ENCODE measurements at places on chromosomes 3 and 15.

GRCh38 chr3:15967577-15967976 lies 169.8 kb upstream of the ANKRD28 start:
- DNase-seq: no peak

DNA sequence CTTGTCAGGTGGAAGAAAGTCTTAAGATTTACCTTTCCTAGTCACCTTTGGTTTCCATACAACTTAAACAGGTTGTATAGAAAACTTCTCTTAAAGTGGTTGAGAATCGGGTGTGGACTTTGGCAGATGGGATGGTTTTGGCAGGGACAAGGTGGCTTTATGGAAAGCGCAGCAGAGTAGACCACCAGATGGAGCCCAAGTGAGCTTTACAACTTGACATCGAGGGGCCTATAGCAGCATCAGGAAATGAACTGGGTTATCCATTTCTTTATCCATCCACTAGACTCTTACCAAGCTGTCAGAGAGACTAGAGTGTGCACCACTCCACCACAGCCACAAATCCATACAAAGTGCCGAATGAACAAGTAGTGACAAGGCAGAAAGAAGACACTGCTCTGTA lies 85.3 kb upstream of the MBNL1 start:
- DNase-seq: peak; percentile 44

DNA sequence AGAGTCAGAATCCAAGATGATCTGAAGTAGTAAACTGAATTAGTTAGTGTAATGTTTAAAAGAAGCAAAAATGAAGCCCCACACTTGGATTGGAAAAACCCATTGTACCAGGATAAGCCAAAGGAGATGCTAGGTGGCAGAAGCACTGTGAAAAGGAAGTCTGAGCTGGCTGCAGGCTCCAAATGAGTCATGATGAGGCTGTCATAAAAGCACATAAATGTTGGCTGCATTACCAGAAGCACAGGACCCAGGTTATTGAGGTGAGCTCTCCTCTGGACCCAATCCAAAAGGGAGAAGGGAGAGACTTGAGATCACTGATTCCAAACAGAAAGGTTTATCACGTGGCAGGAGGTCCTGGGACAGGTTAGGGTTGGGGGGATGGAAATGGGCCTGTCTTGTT lies 3.2 kb upstream of the ACAN start:
- DNase-seq: no peak

- no peak for DNase-seq
Observed at GRCh38 chr3:105512061-105512460, 145.4 kb downstream of the ALCAM start.

DNA sequence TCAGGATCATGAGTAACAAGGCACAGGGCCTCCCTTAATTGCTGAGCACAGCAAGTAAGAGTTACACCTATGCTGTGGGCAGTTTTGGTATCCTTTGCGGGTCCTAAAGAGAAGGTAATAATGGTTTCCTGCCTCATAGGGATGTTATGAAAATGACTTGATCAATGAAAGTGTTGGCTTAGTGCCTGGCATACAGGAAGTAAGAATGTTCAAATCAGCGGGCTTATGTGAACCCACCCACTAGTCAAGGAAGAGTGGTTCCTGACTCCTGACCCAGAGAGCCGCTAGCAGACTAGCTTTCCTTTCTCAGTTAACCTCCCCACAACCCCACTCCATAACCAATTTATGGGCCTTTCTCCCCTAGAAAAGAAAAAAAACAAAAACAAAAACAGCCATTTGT lies 5.2 kb upstream of the ADAMTS9 start:
- DNase-seq: peak; percentile 19

GRCh38 chr15:99509686-99510461 lies 55.9 kb upstream of the MEF2A start:
- no peak for DNase-seq

GRCh38 chr3:113153499-113154107 lies 57.8 kb upstream of the BOC start:
- DNase-seq: no peak

GRCh38 chr15:89230277-89230676 lies 8.9 kb upstream of the RLBP1 start:
- no peak for DNase-seq

DNA sequence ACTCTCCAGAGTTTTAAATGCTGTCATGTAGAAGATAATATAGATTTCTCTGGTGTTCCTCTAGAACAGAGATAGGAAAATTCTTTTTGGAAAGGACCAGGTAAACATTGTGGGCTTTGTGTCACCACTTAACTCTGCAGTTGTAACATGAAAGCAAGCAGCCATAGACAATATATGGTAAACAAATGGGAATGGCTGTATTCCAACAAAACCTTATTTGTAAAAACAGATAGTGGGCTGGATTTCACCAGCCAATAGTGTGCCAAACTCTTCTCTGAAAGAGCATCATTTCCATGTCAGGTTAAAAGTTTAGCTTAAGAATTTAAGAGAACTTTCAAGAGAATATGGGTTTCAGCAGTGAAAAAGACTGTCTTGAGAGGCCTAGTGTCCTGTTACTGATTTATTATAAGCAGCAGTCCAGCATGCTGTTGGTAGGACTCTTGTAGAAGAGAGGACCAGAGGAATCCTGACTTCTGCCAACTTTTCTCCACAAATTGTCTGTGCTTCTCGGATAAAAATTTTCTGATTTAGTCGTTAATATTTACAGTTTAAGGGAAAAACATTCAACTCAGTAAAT lies 107.7 kb downstream of the TCF12 start:
- DNase-seq: no peak

GRCh38 chr3:25281732-25282126 lies 146.3 kb upstream of the RARB start:
- DNase-seq: no peak

- no peak for DNase-seq
Observed at GRCh38 chr15:81534124-81534523, 160.1 kb upstream of the TMC3 start.

DNA sequence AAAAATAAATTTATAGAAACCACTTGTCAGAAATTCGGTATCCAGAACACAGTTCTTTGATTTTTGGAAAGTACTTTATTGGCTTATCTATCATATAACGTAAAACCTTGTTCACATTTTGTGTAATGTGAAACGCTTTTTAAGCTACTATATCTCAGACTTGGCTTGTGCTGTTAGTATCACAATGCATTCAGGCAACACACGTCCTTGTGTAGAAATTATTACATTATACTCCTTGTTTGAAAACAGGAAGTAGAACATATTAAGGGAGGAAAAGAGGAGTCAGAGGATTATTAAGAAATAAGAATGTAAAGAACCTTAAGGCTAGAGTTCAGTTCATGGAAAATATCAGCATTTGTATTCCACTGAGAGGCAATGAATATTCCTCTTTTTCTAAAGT lies 1.6 kb downstream of the DNAJC13 start:
- no peak for DNase-seq

DNA sequence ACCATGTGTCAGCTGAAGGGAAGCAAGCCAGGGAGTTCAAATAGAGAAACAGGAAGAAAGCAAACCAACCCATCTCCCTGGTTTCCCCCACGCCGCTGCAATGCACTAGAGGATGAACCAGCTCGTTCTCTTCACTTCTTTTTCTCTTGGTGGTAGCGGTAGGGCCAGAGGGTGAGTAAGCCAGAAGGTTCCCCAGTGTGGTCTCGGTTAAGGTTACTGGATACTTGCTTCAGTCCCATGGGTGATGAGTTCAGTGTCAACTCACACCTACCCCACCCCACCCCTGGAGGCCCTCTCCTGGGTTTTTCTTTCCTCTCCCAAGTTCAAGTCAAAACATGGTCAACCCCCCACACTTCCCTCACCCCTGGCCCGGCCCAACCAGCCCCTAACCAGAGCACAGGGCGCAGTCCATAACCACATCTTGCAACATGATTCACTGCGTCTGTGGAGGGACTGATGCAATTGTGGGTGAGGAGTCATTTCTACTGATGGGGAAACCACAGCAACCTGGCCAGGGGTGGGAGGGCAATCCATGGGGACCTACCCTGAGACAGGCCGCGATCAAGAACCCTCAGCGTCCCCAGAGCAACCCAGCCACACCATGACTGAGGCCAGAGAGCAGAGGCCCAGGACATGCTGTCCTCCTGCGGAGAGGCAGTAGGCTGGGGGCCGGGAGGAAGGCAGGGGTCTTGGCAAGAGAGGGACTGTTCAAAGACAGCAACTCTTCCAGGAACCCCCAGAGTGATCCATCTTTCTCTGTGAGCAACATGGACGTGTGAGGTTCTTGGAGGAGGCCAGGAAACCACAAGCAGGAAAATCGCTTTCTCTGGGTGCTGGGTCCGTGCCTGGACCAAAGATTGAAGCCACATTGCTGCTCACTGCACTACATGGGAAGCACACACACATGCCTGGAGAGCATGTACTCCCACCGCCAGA lies 276.6 kb downstream of the UACA start:
- no peak for DNase-seq

DNA sequence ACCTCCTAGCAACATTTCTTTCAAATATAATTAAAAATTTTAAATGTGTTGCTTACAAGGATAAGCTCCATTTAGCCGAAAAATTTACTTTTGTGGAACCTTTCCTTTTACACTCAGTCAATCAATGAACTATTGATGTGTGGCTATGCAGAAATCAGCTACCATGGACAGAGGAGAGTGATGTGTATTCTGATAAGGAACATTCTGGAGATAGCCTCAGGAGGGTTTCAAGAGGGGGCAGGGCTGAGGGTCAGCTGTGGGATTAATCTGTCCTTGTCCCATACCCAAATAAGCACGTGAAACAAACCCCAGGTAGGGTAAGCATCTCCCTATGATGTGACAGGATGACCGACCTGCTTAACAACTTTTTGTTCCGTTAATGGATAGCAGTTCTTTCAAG lies 192.6 kb upstream of the PROK2 start:
- DNase-seq: no peak

- no peak for DNase-seq
Observed at GRCh38 chr15:60004009-60004845, at the start of gene FOXB1. Gene FOXB1 (plus strand): TSS chr15:60004311. CDS start chr15:60004964, 653 bp downstream.

DNA sequence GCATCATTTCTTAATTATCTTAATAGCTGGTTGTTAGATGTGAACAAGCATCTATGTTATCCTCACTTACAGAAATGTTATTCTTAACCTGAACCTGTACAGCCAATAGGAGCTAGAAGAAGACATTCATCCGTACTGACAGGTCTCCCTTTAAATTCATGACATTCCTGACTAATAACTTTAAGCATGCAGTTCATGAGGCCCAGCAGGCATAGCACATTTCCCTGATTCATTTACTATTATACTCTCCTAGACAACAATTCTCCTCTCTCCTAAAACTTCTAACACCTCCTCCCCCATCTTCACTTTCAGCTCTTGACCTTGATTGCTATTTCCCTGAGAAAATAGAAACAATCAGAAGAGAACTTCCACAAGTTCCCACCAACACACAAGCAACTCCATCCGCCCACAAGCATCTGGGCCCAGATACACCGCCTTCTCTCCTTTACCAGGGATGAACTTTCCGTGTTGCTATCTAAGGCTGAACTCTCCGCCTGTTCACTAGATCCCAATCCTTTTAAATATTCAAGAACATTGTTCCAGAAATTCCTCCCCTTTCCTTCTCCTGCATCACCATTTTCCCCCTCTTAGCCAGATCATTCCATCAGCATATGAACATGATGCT lies 62.9 kb upstream of the SPRED1 start:
- DNase-seq: no peak

DNA sequence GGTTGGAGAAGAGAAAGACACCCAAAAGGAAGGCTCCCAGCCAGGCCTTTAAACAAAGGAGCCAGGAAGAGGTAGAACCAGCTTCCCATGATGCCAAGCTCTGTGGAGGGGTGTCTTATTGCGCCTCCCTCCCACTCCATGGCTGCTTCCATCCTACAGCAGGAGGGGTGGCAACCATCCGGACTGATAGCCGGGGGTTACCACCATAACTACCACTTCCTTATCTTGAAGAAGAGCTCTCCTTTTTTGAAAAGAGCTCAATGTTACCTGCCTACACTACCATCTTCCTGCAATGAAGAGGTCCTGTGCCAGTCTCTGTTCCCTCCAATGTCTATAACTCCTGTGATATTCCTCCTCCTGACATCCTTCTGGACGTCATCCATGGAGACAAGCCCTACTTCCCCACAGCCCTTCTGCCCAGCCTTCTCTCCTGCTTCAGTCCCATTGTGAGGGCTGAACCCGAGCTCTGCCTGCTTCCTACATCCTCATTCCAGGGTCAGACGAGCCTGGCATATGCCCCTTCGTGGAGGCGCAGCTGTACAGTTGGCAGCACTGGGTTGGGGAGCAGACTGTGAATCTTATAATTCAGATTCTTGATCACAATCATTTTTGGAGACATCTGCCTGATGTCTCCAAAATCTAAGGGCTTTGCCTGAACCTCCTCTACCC lies 8.5 kb downstream of the CCDC9B start:
- no peak for DNase-seq

DNA sequence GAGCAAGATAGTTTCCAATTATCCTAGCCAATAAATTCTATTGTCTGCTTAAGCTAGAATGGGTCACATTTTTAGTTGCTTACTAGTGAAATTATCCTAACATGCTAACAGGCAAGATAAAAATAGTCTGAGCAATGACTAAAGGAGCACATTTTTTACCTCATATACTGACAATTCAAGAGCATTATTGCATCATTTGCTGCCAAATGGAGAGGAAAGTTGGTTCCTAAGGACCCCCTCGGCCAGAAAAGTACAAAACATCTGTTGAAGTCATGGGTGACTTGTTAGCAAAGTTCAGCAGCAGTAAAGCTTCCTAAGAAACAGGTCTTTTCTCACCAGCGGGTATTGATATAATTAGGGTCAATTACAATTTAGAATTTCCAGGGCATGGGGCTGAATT lies 1001.0 kb downstream of the FHIT start:
- DNase-seq: no peak

DNA sequence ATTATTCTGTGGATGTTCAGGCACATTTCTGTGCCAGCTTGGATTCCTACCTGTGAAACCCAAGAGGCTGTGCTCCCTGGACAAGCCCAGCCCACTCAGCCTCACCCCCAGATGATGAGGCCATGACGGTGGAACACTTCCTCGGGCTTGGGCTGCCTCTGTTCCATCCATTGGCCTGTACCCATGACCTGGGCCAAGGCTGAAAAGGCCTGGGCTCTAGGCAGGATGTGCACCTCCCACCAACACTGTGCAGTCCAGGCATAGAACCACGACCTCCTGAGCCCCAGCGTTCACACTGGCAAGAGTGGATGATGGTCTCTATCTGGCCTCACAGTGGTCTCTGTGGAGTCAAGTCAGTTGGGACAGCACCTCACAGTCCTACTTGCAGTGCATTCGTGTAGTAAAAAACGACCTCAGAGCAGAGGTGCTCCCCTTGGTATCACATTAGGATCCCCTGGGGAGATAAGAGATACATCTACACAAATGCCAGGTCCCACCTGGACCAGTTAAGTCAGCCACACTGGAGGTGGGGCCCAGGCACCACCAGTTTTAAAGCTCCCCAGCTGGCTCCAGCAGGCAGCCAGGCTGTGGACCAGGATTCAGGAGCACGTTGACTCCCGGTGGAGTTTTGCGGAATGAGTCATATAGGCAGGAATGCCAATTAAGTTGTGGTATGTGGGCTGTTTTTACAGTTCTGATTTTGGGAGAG lies 39.0 kb upstream of the IGF1R start:
- DNase-seq: no peak

GRCh38 chr15:70259028-70259424 lies 161.3 kb upstream of the TLE3 start:
- peak; percentile 88 for DNase-seq

GRCh38 chr3:116030131-116030850 lies 407.0 kb downstream of the GAP43 start:
- DNase-seq: no peak

GRCh38 chr15:93019090-93019489 lies 69.9 kb downstream of the RGMA start:
- DNase-seq: no peak

GRCh38 chr3:11288786-11289637 lies 16.8 kb downstream of the ATG7 start:
- DNase-seq: no peak
